ENCODE measurements at places on chromosomes 1 and 21. TPM values are rescaled to one million over a fixed set of nuclear protein-coding genes. Genes with fewer than 3 reads are reported as not detected.

- H3K4me3 ChIP-seq = no peak overlapping the region
- H3K36me3 ChIP-seq = no peaks in the 10 kb centered on the region
- no peaks in the 10 kb centered on the region for H3K27me3 ChIP-seq
Measured at GRCh38 chr1:114618606-114619005, 37.2 kb upstream of the BCAS2 start.

DNA sequence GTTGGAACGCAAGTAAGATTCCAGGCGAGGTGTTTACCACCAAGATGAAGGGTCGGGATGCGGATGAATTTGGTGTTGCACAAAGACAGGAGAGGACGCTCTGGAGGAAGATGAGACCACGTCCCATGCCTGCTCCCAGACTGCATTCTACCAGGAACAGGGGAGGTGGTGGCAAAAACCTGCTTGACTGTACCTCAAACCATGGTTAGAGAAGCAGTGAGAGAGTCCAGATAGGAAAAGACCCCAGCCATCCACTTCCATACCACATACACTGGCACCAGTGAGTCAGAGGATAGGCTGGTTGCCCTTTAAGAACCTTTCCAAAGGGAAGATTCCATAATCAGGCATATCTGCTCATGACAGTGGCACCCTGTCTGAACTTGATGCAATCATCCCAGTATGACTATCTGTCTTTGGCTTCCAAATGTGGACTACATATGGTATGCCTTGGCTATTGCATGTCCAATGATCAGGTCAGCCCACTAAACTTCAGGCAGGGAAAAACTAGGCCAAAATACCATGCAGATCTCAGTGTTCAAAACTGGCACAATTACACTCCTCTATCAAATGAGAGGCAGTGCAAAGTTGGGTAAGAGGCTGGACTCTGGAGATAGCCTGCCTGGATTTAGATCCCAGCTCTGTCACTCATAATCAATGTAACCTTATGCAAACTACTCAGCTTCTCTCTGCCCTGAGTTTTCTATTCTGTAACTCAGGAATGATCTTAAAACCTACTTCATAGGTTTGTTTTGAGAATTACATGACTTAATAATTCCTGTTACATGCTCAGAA, 20.6 kb downstream of the NPR1 start:
- H3K36me3 ChIP-seq = no peaks in the 10 kb centered on the region
- H3K27ac ChIP-seq = no peak overlapping the region
- no peaks in the 10 kb centered on the region for H3K4me1 ChIP-seq
- H3K27me3 ChIP-seq = no peaks in the 10 kb centered on the region

- H3K27me3 ChIP-seq = no peaks in the 10 kb centered on the region
- no peak overlapping the region for H3K27ac ChIP-seq
- DNase-seq = no peak
Measured at GRCh38 chr1:230224101-230224960, 157.3 kb downstream of the GALNT2 start.

The BTBD8 gene
- 1.9 TPM for total RNA-seq

Measured in CD4-positive, CD25-positive, alpha-beta regulatory T cell (primary cell).